ENCODE measurements at places on chromosomes 2 and 18. TPM values are rescaled to one million over a fixed set of nuclear protein-coding genes. Genes with fewer than 3 reads are reported as not detected.

GRCh38 chr2:80073134-80073561 is 231.4 kb downstream of the LRRTM1 start:
- H3K27ac ChIP-seq, result no peak overlapping the region
- H3K27me3 ChIP-seq, result no peaks in the 10 kb centered on the region
- H3K4me3 ChIP-seq, result no peak overlapping the region

PDE11A gene
- total RNA-seq, result not detected

GRCh38 chr2:43421194-43421593 is 174.6 kb downstream of the THADA start:
- H3K27me3 ChIP-seq, result no peaks in the 10 kb centered on the region
- H3K36me3 ChIP-seq, result no peaks in the 10 kb centered on the region
- H3K4me1 ChIP-seq, result peaks cover 4% of the 10 kb centered on the region
- DNase-seq, result no peak
- no peak overlapping the region for H3K4me3 ChIP-seq

RNF144A gene
- 0.17 TPM for total RNA-seq

ZNF521 gene
- 23.6 TPM for total RNA-seq
